ENCODE measurements at places on chromosomes 3 and 15.

DNA sequence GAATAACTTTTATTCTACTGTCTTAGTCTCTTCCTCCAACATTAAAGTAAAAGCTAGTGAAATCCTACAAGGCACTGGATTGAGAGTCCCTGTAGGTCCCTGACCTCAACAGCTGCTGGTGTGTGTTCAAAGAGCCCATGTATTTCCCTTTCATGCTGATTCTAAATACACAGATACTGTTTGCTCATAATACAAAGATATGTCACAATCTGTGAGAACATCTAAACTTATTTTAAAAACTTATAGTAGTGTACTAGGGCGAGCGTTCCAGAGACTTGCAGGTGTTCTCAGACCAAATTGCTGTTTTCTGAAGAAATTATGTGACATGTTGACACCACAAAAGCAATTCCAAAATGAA, 145.9 kb upstream of the LIPC start:
- no peak for DNase-seq

DNA sequence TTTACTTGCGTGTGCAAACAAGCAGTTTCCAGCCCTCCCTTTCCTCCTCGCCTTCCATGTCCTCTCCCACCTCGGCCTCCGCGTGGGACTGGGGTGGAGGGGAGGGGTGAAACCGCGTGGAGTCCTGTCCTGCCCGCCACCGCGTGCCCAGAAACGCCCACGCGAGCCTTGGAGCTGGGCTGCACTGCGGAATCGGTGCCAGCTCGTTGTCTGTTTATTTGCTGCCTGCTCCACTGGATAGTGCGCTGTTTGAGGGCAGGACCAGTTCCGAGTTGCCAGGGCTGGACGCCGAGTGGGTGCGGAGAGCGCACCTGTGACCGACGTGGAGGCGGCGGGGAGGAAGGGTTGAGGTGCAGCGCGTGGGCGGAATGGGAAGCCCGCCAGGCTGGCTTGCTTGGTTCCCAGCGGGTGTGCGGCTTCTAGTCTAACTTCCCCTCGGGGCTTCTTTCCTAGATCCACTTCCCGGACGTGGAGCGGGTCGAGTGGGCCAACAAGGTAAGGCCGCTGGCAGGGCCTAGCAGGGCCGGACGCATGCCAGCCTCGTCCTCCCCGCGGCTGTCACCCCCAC, 17.3 kb downstream of the ESYT3 start:
- no peak for DNase-seq

GRCh38 chr15:92011611-92012367, 158.3 kb downstream of the SLCO3A1 start:
- no peak for DNase-seq

DNA sequence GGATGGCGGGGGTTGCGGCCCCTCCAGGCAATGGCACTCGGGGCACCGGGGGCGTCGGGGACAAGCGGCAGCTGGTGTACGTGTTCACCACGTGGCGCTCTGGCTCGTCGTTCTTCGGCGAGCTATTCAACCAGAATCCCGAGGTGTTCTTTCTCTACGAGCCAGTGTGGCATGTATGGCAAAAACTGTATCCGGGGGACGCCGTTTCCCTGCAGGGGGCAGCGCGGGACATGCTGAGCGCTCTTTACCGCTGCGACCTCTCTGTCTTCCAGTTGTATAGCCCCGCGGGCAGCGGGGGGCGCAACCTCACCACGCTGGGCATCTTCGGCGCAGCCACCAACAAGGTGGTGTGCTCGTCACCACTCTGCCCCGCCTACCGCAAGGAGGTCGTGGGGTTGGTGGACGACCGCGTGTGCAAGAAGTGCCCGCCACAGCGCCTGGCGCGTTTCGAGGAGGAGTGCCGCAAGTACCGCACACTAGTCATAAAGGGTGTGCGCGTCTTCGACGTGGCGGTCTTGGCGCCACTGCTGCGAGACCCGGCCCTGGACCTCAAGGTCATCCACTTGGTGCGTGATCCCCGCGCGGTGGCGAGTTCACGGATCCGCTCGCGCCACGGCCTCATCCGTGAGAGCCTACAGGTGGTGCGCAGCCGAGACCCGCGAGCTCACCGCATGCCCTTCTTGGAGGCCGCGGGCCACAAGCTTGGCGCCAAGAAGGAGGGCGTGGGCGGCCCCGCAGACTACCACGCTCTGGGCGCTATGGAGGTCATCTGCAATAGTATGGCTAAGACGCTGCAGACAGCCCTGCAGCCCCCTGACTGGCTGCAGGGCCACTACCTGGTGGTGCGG, 1.9 kb downstream of the CHST2 start:
- DNase-seq: peak; percentile 78

GRCh38 chr3:184726497-184726896, 14.6 kb upstream of the MAGEF1 start:
- no peak for DNase-seq

- DNase-seq: no peak
These were observed 51.5 kb upstream of the DCUN1D1 start for GRCh38 chr3:183031826-183032225.

- no peak for DNase-seq
These were observed 81.7 kb downstream of the RYR3 start for GRCh38 chr15:33392453-33392852.

- DNase-seq: no peak
These were observed 17.2 kb downstream of the ARRDC4 start for GRCh38 chr15:97977734-97978133.
